NCI-H510A treated with DMSO at 0.1 percent for 48 hours (cell line): ENCODE measurements at places on chromosomes 12 and 14.
A peak's percentile ranks its signal among the peaks of the same experiment; 100 is the strongest.

GRCh38 chr12:10016881-10017280, 6.5 kb downstream of the CLEC12B start:
- no peak for DNase-seq

DNA sequence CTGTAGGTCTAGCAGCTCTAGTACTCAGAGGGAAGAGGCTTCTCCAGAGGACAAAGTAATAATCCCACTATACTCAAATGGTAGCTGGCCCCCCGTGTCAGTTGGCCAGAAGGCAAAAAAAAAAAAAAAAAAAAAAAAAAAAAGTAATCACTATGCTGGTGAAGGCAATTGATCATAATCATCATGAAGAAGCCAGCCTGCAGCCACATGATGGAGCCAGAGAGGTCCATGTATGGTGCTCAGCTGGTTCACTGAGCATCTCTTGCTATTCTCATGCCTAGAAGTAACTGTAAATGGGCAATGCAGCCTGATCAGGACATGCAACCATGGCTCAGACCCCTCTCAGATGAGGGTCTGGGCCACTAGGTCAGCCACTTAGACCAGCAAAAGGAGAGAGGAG, 378.8 kb downstream of the MED13L start:
- no peak for DNase-seq

DNA sequence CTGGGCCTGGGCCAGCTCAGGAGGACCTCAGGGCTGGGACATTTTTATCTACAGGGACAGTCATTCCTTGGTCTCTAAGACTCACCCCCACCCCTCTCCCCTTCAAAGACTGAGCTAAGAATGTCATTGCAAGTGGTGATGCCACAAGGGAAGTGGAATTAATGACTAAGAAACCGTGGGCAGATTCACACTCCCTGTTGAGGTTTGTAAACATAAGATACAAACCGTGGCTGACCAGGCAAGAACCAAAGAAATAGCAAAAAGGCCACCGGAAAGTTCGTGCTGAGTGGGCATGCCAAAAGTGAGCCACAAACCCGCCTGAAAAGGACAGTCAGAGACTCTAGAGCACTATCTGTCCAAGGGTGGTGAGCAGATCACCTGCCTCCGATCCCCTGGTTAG, 25.7 kb downstream of the NUAK1 start:
- DNase-seq = no peak

- DNase-seq = no peak
Observed at GRCh38 chr14:70905301-70905700, 2.0 kb upstream of the PCNX1 start.

- no peak for DNase-seq
Observed at GRCh38 chr12:2979806-2980205, 20.6 kb downstream of the TEAD4 start.

DNA sequence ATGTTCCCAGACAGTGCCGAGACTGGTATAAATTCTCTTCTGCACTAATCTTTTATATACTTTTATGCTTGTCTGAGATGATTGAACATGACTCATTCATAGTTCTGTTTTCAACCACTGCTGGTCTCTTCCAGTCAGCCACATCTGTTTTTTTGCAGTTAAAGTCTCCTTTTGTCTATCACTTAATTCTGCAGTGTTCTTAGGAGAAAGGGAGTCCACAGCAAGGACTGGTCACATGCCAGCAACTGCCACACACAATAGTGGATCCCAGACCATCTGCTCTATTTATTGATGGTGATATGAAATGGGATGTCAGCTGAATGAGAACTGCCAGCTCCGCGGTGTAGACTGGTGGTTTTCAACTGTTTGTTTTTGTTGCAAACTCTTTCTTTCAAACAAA, 379.8 kb downstream of the MED13L start:
- DNase-seq = no peak

- no peak for DNase-seq
Observed at GRCh38 chr12:128114485-128114884, 152.5 kb upstream of the TMEM132C start.

DNA sequence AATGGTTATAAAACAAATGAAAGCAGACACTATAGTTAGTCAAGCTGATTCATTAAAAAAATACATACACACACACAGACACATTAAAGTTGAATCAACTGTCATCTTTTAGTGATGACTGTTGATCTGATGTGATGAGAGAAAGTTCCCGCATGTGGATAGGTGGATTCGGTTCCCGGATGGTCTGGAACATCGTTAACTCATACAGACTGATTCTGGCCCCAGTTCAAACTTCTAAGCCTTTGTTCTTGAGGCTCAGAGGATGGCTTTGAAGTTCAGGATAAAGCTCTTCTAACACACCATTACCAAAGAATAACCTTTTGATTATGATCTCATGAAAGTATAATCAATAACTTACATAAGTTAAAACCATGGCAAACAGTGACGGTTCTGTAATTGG, 27.5 kb downstream of the WIF1 start:
- no peak for DNase-seq

GRCh38 chr14:82501554-82501953, 967.9 kb upstream of the SEL1L start:
- DNase-seq = no peak

DNA sequence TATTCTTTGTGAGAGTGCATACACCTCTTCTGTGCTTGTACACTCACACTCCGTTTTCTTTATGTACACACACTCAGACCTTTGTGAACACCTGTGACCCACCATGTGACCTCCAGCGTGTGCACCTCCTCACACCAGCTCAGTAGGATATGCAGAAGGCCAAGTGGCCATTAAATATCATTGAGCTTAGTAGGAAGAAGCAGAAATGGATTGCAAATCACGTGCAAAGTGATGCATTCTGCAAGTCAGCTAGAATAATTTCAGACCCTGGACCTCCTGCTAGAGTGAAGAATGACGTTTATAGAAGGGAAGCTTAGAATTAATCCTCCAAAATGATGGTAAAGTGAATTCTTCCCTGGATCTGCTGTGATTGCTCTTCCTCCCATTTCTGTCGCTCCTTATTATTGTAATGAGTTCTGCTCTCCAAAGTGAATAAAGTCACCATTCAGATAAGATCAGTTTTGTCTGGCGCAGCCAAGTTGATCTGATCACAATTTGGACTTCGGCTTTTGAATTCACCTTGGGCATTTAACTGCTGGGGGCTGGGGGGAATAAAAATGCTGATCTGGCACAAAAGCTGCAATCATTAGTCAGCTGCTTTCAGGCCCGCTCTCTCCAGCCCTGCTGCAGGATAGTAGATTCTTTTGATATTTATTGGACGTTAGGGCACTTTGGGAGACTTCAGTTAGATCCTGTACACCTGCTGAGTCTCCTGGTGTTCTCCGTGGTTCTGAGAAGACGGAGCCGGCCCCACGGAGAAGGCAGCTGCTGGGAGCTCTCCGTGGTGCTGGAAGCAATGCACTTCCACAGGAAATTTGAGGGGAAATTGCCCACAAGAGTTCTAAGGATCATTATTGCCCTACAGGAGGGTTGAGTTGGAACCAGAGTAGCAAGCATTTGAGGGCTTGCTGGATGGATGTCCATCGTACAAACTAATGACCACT, 12.4 kb upstream of the NRXN3 start:
- no peak for DNase-seq

GRCh38 chr12:38367506-38367905, 50.9 kb downstream of the ALG10B start:
- DNase-seq = no peak

- no peak for DNase-seq
Observed at GRCh38 chr14:33720284-33720787, 230.5 kb downstream of the EGLN3 start.

DNA sequence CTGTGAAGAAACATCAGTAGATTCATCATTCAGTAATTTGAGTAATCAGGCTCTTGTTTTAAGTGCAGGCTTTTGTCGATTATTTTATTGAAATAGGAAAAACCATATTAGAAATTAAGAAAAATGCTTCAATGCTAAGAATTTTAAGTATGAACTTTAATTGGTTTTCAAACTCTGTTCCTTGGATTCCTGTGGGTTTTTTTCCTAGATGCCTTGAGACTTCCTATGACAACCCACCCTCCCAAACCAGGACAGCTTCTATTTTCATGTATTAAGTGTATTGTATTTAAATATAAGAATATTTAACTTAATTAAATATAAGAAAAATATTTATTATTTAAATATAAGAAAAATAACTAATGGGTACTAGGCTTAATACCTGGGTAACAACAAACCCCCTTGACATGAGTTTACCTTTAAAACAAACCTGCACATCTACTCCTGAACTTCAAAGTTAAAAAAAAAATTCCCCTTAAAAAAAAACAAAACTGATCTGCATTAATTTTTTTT, 3.0 kb downstream of the ARHGAP5 start:
- no peak for DNase-seq

DNA sequence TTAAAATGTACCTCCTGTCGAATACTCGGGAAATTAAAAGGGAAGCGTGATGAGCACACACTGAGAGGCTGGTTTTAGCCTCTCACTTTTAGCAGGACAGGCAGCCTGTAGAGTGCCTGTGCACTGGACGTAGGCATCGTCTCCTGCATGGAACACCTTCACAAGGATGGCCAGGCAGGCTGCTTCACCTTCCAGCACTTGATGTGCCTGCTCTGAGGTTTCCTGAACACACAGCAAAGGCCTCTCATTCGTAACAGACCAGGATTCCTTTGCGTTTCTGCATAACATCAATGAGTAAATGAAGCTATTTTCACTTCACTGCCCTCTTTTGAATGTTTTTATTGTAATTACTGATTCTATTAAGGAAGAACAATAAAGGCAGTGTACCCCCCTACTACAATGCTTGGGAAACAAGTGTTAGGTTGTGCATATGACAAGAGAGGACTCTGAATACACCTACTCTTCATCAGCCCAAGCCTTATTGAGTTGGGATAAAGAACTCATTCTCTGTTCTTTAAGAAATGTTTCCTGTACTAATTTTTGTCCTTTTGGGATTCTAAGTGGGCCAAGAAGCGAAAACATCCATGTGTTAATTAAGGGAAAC, 1077.6 kb upstream of the FOXG1 start:
- no peak for DNase-seq

GRCh38 chr12:121776190-121777098, 17.0 kb downstream of the RHOF start:
- peak; percentile 48 for DNase-seq

DNA sequence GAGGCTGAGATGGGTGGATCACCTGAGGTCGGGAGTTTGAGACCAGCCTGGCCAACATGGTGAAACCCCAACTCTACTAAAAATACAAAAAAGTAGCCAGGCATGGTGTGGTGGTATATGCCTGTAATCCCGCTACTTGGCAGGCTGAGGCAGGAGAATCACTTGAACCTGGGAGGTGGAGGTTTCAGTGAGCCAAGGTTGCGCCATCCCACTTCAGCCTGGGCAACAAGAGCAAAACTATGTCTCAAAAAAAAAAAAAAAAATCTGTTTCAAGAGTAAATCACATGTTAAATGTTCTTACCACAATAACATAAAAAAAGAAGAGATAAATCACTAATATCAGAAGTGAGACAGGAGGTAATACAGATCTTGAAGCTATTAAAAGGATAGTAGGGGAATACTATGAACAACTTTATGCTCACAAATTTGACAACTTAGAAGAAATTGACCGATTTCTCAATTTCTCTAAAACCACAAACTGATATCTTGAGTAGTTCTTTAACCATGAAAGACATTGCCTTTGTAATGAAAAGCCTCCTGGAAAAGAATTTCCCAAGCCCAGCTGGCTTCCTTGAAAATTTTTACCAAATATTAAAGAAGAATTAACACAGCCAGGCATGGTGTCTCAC, 37.7 kb downstream of the TAOK3 start:
- DNase-seq = no peak

DNA sequence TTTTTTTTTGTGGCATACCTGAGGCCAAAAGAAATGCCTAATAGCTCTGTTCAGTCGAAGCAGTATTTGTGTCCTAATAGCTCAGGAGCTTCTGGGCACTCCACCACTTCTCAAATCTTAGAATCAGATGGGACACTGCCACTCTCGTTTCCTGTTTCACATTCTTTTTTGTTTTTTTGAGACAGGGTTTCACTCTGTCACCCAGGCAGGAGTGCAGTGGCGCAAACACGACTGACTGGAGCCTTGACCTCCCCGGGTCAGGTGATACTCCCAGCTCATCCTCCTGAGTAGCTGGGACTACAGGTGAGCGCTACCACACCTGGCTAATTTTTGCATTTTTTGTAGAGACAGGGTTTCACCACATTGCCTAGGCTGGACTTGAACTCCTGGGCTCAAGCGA, 52.7 kb downstream of the SPPL3 start:
- DNase-seq = no peak

DNA sequence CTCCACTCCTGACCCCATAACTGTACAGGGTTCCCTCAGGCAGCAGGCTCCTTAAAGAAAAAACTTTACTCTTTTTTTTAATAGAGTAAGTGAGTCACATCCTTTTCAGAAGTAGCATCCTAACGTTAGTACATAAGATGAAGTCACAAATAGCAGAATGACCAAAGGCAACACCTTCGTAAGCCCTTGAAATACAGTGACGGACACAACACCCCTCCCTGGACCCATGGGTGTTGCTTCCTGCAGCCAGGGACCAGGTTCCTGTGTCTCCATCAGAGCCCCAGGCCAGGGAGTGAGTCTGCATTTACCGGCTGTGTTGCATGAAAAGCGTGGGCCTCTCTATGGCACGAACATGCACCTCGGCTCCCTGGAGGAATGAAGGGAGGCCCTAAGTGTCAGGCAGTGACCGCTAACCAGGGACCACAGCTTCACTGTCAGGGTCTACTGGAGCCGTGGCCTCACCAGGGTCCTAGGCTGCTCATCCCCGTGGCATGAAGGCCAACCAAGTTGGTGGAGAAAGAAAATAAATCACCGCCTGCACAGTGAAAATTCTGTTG, 340.0 kb upstream of the SFSWAP start:
- no peak for DNase-seq

DNA sequence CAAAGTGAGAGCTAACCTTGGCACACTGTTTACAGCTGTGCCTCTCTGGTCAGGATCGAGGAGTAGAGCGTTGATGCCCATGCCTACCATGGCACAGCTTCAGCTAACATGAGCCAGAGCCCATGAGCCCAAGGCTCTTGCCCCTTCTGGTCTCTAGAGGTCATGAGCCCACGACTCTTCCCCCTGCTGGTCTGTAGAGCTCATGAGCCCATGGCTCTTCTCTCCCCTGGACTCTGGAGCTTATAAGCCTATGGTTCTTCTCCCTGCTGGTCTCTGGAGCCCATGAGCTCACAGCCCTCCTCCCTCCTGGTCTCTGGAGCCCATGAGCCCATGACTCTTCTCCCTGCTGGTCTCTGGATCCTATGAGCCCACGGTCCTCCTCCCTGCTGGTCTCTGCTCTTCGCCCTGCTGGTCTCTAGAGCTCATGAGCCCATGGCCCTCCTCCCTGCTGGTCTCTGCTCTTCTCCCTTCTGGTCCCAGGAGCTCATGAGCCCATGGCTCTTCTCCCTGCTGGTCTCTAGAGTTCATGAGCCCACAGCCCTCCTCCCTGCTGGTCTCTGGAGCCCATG, 16.6 kb upstream of the CLMN start:
- DNase-seq = no peak

GRCh38 chr12:713281-713875, 39.0 kb upstream of the WNK1 start:
- no peak for DNase-seq

- no peak for DNase-seq
Observed at GRCh38 chr12:107369679-107370078, 276.3 kb upstream of the CRY1 start.

- peak; percentile 94 for DNase-seq
Observed at GRCh38 chr12:123250471-123251383, 17.5 kb downstream of the MTRFR start.
